ENCODE measurements at places on chromosomes 5 and 9. TPM values are rescaled to one million over a fixed set of nuclear protein-coding genes. Genes with fewer than 3 reads are reported as not detected.

- no peaks in the 10 kb centered on the region for H3K36me3 ChIP-seq
- peaks cover 20% of the 10 kb centered on the region for H3K27me3 ChIP-seq
- DNase-seq: no peak
- no peak overlapping the region for H3K4me3 ChIP-seq
These were observed 17.8 kb upstream of the ZNF618 start for GRCh38 chr9:113858282-113858681.

- peaks cover 27% of the 10 kb centered on the region for H3K4me1 ChIP-seq
- DNase-seq: peak; percentile 35
- H3K27me3 ChIP-seq: no peaks in the 10 kb centered on the region
- peak overlapping the region; percentile 34 for H3K4me3 ChIP-seq
These were observed 254.2 kb upstream of the SLC24A2 start for GRCh38 chr9:20043035-20043434.

DNA sequence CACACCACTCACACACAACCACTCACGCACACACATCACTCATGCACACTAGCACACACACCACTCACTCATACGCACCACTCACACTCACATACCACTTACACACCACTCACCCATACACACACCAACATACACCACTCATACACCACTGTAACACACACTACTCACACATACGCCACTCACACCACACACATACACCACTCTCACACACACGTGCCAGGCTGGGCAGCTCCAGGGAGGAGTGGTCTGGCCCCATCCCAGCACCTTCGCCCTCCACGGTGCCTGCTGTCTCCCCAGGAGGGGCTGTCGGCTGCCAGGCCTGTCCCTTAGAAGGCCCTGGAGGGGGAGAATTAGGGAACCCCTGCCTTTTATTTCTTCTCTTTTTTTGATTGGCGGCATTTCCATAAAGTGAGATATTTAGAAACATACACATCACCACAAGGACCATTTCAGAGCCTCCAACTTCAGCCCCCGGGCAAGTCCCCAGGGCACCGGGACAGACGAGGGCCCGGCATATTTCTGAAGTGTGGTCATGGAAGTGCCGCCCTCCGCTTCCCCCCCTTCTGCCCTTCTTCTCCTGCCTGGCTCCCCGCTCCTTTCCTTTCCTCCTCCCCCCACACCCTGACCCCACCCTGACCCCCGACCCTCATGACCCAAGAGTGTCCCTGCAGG, 6.3 kb upstream of the ASB6 start:
- H3K27ac ChIP-seq: no peak overlapping the region
- H3K4me3 ChIP-seq: no peak overlapping the region
- no peaks in the 10 kb centered on the region for H3K27me3 ChIP-seq
- no peak for DNase-seq
- H3K4me1 ChIP-seq: no peaks in the 10 kb centered on the region

Gene DAB2IP
- 0.28 TPM for total RNA-seq

GRCh38 chr5:167051402-167051768, 1240.1 kb upstream of the WWC1 start:
- no peaks in the 10 kb centered on the region for H3K27me3 ChIP-seq
- DNase-seq: no peak
- H3K4me3 ChIP-seq: no peak overlapping the region

- H3K4me3 ChIP-seq: no peak overlapping the region
- no peak overlapping the region for H3K27ac ChIP-seq
- no peaks in the 10 kb centered on the region for H3K36me3 ChIP-seq
- H3K4me1 ChIP-seq: no peaks in the 10 kb centered on the region
These were observed 106.5 kb upstream of the PRDM9 start for GRCh38 chr5:23400951-23401350.
